DMS153 (cell line): ENCODE measurements at places on chromosomes 4 and X.
A peak's percentile ranks its signal among the peaks of the same experiment; 100 is the strongest.

- DNase-seq, result no peak
These were observed 41.8 kb downstream of the RAB40A start for GRCh38 chrX:103477496-103477895.

DNA sequence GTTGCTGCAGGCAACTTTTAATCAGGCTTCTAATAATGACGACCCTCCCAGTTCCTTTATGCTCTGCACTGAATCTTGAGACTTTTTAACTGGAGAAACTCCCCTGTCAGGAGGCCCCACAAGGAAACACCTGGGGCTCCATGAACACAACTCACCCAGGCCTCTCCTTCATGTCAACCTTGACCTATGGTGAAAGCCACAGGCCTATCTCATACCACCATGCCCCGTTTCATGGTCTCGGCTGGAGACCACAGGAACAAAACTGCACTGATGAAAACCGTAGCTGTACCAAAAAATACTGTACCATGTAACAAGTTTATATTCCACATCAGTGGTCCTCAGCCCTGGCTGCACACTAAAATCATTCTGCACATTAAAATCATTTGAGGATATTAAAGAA, 57.0 kb downstream of the ZNF827 start:
- DNase-seq, result no peak

GRCh38 chrX:55008571-55009358, 8.6 kb downstream of the APEX2 start:
- no peak for DNase-seq

GRCh38 chr4:144557404-144557803, 88.6 kb upstream of the HHIP start:
- no peak for DNase-seq

DNA sequence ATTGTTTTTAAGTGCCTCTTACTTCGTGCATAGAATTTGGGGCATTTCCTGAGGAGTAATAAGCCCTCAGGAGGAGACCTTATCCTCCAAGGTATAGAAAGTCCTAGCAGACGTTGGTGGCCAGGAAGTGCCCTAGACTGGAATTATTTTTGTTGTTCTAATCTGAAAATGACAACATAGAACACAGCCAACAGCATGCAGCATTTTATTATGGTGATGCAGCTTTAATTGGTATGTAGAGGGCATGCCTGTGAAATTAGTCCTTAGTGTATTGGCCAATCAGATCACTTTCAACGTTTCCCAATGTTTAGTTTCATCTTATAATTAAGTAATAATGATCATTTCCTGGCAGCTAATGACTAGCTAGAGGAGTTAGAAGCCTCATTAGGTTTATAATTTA, 199.2 kb downstream of the SHROOM3 start:
- DNase-seq, result no peak

DNA sequence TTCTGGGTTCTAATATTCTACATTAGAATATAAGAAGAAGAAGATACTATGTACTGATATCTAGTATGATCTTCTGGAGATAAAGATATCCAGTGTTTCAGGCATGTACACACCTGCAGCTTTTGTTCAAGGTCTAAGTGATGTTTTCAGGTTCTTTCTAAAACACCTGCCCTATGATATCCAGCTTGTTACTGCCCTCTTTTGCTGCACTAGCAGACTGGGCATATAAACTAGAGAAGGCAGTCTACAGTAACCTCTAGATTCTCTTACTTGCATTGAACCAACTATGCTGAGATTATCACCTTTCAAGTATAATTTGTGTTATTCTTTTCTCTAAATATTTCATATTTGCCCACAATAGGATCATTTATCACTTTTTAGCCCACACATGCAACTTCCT, 1.9 kb upstream of the FRYL start:
- no peak for DNase-seq

- DNase-seq, result no peak
These were observed 371.4 kb downstream of the NLGN4X start for GRCh38 chrX:5857232-5857631.

GRCh38 chr4:106609917-106610316, 241.3 kb upstream of the GIMD1 start:
- DNase-seq, result no peak

DNA sequence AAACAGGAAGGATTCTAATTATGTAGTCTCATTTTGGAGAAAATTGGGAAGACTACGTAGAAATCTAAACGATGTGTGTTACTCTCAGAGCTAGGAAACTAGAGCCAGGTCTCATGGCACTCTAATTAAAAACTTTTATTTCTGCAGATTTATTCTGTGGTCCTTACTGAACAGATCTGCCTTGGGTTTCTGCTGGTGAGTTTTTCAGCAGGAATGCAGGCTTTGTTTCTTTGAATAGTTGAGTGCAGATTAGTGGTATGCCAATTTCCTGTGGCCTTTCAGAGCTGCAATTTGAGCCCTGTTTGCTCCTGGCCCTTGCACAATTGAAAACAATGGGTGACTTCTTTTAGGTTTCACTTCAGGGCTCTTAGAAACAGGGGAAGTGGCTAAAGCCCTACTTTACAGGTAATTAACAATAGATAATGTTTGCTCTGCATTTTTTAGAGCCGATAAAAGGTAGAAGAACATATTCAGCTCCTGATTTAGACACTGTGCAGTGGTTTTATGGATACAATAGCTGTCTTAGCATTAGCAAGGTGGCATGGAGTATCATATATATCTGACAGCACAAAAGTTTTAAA, 21.8 kb downstream of the SPRY1 start:
- peak; percentile 92 for DNase-seq

DNA sequence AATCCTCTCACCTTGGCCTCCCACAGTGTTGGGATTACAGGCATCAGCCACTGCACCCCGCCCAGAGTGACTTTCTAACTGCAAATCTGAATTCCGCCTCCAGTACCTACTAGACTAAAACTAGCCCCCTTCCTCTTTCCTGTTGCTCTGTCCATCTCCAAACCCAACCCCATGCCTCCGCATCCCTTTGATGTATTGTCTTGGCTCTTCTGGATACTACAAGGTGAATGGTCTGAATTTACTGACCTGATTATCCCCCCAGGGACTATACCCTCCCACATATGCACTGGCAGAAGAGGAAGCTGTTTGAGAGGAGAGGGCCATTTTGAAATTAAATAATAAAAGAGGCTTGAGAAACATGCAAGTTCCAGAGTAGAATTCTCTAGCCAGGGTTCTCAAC, 17.7 kb upstream of the TFDP3 start:
- DNase-seq, result no peak

DNA sequence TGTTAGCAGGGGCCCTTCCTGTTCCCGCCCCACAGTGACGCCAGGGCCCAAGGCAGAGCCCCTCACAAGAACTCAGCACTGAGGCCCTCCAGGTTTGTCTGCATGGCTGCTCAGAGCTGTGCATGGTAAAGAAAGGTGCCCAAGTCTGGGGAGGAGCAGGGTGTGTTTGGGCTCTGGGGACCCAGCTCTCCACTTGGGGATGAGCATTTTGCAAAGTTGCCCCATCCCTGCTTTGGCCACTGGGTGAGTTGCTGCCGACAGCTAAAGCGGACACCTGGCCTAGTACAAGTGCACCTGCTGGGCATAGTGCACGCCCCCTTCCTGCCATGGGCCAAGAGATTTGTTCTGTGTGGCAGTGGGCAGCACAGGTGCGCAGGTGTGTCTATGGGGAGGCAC, 2.0 kb upstream of the MXD4 start:
- DNase-seq, result no peak

GRCh38 chrX:16589211-16589610, 60.7 kb upstream of the S100G start:
- no peak for DNase-seq

DNA sequence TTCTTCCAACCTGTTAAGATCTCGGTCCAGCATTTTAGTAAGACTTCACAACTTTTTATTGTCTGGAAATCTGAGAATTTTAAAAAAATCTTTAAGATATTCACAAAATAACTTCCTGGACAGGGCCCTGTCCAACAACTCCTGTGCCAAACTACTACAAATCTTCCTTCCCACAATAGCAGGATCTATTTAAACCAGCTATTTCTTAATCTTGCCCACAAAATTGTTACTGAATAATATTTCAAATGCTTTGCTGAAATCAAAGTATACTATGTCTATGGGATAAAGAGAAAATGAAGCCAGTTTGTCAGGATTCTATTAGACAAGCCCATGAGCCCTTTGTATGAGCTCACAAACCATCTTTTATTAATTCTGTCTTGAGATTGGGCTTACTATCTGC, 104.1 kb upstream of the DDIT4L start:
- DNase-seq, result no peak

DNA sequence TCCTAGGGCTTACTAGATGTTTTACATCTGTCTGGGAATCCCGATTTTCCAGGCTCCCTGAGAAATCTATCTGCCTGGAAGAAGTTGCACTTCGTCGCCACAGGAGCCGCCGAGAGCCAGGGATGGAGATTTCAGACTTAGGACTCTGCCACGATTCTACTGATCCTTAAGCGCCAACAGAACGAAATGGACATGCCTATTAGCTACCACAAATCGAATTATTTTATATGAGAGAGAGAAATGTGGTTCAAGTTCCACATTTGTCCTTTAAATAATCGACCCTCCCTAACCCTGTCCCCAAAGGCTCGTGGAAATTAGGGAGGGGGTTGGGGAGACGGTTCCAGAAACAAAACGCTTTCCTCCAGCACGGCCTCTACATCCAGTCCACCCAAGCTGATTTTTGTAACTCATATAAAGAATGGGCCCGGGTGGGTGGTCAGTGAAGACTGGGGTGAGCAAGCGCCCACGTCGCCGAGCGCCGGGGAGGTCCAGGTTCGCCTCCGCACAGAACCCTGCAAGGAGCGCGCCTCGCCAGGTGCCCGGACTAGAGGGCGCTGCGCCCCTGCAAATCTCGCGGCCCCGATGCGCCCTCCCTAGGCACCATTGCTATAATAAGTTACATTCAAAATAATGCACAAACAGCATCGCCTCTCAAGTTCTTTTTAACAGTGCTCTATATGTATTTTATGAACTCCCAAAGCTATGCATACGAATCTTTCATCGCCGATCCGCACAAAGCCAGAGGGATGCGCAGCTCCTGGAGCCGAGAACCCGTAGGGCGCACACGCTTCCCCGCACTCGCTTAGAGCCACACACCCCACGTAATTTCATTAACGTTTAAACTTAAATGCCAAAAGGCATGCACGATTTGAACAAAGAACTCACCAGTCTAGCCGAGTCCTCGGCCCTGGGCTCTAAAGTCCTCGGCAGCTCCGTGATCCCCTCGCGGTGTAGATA, 2.1 kb upstream of the FAT1 start:
- DNase-seq, result peak; percentile 58

DNA sequence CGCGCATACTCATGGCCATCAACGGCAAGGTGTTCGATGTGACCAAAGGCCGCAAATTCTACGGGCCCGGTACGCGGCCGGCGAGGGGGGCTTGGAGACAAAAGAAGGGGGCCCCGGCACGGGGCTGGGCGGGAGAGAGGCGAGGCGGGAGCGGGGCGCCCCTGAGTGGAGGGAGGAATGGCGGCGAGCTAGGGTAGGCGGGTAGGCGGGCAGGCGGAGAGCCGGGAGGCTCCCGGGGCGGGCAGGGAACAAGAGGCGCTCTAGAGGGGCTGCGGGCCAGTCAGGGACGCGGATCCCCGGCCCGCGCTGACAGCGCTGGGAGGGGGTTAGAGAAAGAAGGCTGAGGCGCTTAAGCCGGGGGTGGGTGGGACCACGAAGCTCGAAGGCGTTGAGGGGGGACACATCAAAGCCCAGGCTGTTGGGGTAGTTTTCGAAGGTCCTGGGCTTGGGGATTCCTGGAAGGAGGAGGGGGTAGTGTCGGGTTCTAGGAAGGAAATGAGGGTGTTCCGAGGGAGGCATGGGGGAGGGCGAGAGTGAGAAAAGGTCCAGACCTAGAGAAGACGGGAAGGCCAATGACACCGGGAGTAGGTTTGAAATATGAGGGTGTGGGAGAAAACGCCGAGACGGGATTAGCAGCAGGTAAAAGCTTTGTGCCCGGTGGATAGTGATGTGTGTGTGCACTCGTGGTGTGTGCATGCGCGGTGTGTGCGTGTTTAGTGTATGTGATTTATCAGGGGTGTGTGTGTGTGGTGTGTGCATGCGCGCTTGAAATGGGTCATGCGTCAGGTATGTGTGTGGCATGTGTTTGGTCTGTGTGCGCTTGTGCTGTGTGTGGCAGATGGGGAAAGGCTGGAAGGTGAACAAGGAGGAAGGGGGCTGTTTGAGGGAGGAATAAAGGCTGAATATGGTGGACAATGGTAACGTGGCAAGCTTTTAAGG, 807 bp downstream of the PGRMC1 start:
- DNase-seq, result no peak

DNA sequence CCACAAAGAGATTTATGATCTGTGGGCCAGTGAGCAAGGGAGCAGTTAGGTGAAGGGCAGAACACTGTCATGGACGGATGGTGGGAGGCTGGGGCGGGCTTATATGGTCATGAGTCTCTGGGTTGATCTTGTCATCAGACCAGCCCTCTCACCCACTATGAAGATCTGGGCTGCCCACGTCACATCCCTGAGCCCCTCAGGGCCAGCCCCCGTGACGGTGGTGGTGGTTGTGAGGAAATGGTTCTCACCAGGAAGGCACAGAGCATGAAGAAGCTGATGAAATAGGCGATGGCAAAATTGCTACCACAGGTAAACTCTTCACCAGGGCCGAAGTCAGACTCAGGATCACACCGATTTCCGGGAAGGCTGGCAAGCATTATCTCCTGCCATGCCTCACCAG, 11.1 kb upstream of the SYP start:
- no peak for DNase-seq

GRCh38 chr4:41878991-41879491, 56.2 kb upstream of the TMEM33 start:
- no peak for DNase-seq
